DND-41 (cell line): ENCODE measurements at places on chromosomes 3 and 15.

DNA sequence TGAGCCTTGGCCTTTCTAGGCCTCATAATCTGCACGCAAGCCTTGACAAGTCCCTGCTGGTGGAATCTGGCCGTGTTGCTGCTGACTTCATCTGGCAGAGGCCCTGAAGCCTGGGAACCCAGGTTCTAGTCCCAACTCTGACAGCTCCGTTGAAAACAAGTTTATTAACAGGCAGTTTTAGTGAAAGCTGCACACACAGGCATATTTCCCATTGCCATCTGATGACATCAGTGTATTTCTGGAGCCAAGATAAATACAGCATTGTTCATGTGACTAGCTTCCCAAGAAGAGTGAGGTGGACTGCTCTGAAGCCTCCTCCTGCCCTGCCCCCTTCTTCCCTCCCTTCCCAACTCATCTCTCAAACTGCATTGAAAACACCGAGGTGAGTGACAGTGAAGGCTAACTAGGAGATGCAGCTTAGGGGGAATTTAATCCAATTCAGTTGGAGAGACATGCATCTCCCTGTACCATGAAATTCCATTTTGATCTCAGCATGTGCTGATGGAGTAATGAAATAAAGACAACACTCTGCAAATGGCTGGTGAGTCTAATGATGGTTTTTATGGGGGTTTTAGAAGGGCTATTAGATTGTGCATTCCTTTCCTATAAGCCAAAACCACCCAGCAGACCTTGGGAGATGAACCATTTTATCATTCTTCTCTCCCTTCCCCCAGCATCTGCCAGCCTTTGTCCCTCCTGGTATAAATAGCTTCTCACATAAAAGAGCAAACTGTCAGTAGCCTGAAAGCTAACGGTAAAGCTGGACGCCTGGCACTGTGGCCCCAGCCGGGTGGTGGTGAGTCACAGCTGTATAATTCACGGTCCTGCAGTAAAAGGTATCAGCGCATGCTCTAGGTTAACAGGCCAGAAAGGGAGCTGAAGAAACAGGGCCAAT lies 38.0 kb downstream of the PRICKLE2 start:
- DNase-seq = no peak

DNA sequence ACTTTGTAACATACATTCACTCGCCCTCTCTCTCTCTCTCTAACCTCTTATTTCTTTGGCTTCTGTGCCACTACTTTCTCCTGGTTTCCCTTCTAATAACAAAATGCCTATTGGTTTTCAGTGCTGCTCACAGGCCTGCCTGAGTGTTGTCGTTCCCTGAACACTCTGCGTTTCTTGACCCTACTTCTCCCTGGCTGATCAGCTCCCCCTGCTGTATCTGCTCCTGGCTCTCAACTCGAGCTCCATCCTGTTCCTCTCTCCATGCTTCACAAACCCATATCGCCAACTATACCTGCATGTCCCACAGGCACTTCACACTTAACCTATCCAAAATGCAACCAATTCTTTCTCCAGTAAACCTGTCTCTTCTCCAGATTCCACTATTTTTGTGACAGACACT lies 111.4 kb downstream of the OPA1 start:
- DNase-seq = no peak

- no peak for DNase-seq
Measured at GRCh38 chr15:65824941-65825544, 33.0 kb upstream of the DENND4A start.

- DNase-seq = no peak
Measured at GRCh38 chr3:183619010-183619409, 16.4 kb upstream of the KLHL24 start.

GRCh38 chr15:92655178-92655995 lies at the start of gene FAM174B:
Gene FAM174B (minus strand): TSS chr15:92655775.
- no peak for DNase-seq
